ENCODE measurements at places on chromosomes 2 and 18. TPM values are rescaled to one million over a fixed set of nuclear protein-coding genes. Genes with fewer than 3 reads are reported as not detected.

TNP1 gene
- not detected for polyA plus RNA-seq

SPEG gene
- 9.9 TPM for polyA plus RNA-seq

SPATA3 gene
- polyA plus RNA-seq: not detected

EIF4E2 gene
- polyA plus RNA-seq: 69.2 TPM

EFR3B gene
- polyA plus RNA-seq: 0.15 TPM

SLC9A4 gene
- polyA plus RNA-seq: 8.9 TPM
